ENCODE measurements at places on chromosomes 13 and 19. TPM values are rescaled to one million over a fixed set of nuclear protein-coding genes. Genes with fewer than 3 reads are reported as not detected.

DNA sequence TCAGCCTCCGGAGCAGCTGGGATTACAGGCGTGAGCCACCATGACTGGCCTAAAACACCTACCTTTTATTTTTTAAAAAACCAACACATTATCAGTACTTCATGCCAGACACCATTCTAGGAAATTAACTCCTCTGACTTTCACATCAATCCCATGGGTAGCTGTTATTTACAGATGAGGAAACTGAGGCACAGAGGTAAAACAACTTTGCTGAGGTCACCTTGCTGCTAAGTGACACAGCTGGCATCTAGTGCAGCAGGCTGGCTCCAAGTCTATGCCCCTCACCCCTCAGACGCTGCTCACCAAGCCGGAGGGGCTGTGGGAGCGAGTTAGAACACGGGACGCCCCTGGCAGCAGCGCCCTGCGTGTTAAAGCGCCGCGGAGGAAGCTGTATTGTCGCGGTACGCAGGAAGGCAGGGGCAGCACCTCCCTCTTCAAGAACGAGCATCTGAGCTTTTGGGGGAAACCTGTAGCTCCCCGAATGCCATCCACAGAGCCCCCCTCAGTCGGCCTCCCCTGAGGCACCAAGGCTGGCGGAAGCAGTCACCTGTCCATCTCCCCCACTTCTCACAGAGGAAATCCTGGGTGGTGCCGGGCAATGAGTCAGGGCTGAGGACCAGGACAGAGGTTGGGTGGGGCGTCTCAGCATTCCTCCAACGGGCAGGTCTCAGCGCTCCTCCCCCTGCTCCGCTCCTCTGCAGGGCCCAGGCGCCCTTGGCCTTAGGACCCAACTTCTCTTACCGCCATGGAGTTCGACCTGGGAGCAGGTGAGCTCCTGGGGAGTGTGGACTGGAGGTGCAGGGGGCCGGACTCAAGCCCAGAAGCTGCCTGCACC is at the start of gene C19orf33:
Gene C19orf33 (plus strand): TSS at position 735 of the 835 bp plus-strand sequence. CDS start 11 bp downstream, at position 746.
- DNase-seq: no peak

GRCh38 chr19:38736413-38737280 is 7.6 kb downstream of the CAPN12 start:
- peak; percentile 69 for DNase-seq

DNA sequence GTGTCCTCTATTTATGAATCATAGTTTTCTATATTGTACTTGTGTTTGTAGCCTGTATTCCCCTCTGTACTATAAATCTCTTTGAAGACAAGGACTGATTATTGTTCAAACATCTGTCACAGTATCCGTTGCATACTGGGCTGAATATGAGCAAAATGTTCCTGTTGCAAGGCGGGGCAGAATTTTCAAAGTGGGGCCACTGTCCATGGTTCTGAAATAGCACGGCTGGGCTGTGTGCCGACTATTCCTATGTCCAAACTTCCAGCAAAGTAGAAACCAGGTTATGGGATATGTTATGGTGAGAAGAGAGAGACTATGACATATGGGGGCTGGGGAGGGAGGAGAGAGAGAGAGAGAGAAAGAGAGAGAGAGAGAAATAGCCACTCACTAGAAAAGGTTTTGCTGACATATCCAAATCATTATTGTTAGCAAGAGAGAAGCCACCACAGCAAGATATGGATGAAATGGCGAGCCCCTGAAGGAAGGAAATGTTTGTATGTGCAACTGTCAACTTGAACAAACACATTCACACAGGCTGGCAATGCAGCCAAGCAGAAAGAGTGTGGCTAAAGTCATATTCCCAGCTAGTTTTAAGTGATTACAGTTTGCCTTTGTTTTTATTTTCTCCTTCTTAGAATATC is 107.0 kb upstream of the GPR12 start:
- peak; percentile 70 for DNase-seq

DNA sequence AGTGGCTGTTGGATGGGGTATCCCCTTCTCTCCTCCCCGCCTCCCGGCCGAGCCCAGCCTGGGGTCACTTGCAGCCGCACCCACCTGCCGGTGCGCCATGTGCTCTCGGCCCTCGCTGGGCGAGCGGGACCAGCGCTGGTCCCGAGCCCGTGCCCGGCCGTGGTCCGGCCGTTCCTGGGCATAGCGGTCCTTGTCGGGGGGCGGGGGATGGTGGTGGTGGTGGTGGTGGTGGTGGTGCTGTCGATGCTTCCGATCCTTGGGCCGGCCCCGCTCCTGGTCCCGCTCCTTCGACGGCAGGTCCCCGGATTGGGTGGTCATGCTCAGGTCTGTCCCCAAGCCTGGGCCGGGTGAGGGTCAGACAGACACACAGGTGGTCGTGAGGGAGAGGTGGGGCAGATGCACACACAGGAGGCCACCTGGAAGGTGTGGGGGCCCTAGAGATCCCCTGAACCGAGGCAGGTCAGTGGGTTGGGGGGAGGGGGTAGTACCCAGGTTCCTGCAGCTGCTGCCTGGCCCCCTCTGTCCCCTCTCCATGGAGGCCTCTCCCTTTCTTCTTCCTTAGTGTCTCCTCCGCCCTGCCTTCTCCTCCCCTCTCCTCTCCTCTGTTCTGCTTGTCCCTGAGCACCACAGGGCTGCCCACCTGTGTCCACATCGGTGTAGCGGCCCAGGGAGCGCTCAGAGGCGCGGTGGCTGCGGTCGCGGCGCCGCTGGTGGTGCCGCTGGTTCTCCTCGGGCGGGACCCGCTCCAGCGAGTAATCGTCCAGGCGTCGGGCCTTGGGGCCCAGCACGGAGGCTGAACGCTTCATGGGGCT is 58.7 kb downstream of the IER2 start:
- no peak for DNase-seq

DNA sequence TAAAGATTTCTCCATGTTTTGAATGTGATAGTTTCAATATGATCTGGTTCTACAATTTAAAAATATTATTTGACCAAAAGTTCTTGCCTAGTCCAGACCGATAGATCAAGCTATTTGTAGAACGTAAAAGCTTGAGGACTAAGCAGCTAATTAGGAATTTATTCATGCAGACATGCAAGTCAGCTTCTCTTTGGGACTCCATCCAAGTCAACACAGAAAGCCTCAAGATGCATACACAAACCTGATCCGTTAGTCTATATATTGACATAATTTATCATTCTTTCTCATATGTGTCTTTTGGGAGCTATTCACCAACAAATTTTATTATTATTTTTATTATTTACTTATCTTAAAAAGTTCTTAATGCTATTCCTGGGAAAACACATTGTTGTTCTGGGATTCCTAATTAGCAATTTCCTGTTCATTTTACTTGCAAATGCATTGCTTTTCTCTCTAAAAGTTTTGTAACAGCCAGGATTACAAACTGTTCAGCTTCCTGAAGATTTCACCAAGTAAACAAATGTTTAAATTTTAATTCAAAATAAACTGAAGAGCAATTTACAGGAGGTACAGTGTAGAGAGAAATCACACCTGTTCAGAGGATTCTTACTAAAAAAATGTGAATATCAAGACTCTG is 375.3 kb downstream of the GPC5 start:
- no peak for DNase-seq

DNA sequence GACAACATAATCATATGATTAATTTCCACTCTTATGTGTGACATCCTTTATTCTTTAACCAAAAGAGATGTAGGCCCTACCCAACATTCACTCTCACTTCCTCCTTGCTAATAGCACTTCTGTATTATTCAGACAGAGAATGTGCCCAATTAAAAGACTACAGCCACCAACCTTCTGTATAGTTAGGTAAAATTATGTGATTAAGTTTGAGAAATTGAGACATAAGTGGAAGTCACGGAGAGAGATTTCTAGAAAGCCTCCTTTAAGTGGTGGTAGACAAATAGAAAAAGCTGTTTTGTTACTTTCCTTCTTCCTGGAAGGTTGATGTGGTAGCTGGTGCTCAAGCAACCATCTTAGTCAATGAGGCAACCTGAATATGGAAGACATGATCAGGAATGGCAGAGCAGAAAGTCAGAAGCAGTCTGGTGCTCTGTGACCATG is 14.8 kb downstream of the EPSTI1 start:
- no peak for DNase-seq

- DNase-seq: no peak
Measured at GRCh38 chr13:112247471-112248405, 128.4 kb upstream of the SPACA7 start.

- DNase-seq: no peak
Measured at GRCh38 chr19:275000-275399, 16.2 kb downstream of the PLPP2 start.

- no peak for DNase-seq
Measured at GRCh38 chr19:28482221-28482620, 730.7 kb downstream of the UQCRFS1 start.

GRCh38 chr13:46496086-46496485 is 56.9 kb upstream of the LRCH1 start:
- no peak for DNase-seq

DNA sequence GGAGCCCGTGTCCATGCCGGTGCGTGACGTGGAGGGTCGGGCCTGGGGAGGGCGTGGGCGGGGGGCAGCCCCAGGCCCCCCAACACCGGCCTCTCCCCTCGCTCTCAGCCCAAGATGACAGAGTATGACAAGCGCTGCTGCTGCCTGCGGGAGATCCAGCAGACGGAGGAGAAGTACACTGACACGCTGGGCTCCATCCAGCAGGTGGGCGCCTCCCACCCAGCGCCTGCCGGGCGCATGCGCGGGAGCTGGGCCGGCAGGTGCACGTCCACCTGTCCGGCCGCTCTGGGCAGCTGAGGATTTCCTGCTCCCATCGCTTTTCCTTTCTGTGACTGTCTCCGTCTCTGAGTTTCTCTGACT is 49.8 kb downstream of the VAV1 start:
- DNase-seq: no peak

GRCh38 chr19:49489601-49490167 is 2.3 kb downstream of the RPL13A start:
- no peak for DNase-seq

- no peak for DNase-seq
Measured at GRCh38 chr13:53520132-53520531, 491.5 kb downstream of the OLFM4 start.

GRCh38 chr19:53290758-53291549 is 23.4 kb upstream of the VN1R4 start:
- no peak for DNase-seq

- DNase-seq: no peak
Measured at GRCh38 chr13:100875392-100876043, 200.9 kb upstream of the TMTC4 start.

GRCh38 chr19:54136086-54136863 is 1.3 kb upstream of the CNOT3 start:
- DNase-seq: no peak

- DNase-seq: no peak
Measured at GRCh38 chr19:31264041-31264778, 85.0 kb downstream of the TSHZ3 start.

DNA sequence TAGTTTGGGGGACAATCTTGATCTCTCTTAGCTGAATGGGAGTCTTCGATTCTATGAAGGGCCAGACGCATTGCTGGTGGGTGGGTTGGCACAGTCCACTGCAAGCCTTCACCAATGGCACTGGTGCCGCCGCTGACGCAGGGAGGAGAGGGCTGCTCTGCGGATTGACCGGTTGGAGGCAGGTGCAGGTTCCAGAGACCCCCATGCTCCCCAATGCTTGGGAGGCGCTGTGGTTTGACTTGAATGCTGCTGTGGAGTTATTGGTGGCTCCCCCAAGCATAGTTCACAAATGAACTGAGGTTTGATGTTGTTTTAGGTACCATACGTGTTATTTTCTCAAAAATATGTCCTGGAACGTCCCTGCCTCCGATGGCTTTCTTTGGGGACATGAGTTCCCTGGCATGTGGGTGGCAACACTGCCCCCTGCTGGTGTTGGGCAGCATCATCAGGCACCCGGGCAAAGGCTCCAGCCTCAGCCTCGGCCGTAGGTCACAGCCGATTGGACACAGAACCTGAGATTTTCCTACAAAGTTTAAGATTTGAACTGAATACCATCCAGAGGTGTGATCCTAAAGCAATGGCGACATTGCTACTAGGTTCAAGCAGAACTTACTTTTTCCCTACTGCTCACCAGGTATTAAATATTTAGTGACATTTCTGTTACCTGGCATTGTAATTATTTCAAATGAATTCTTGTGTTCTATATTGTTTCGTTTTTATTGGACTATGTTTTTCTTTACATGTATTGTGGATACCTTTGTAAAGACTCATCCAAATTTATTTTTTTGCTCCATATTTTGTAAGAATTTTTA is 95.5 kb downstream of the ANKRD10 start:
- peak; percentile 82 for DNase-seq

DNA sequence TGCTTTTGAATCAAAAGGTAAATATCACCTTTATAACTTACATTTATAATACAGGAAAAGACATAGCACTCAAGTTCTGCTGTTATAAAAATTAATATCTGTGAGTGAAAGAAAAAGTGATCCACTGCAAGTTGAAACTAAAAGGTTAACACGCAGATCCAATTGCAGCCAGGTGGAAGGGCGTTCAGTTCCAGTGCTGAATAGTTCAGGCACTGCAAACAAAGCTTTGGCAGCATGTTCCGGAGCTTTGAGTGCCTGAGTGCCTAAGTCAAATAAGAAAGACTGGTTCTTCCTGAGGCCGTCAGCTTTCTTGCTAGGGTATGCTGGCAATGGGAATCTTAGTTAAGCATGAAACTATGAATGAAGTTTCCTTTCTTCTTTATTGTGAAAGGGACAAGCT is 200.3 kb downstream of the LMO7 start:
- peak; percentile 72 for DNase-seq

- DNase-seq: peak; percentile 78
Measured at GRCh38 chr13:96551546-96551945, 442.7 kb downstream of the OXGR1 start.

GRCh38 chr19:48303367-48303766 is 22.0 kb upstream of the EMP3 start:
- DNase-seq: no peak

CEACAM3 gene
- polyA plus RNA-seq: 1.2 TPM

IZUMO2 gene
- polyA plus RNA-seq: not detected

SOHLH2 gene
- 0.05 TPM for polyA plus RNA-seq

ZNF253 gene
- polyA plus RNA-seq: 2.7 TPM

FTL gene
- 22,369 TPM for polyA plus RNA-seq

NALCN gene
- polyA plus RNA-seq: 0.11 TPM

LRRC8E gene
- 4.6 TPM for polyA plus RNA-seq

LGALS14 gene
- polyA plus RNA-seq: not detected

PRR19 gene
- 0.63 TPM for polyA plus RNA-seq
